ENCODE measurements at places on chromosomes 6 and 20. TPM values are rescaled to one million over a fixed set of nuclear protein-coding genes. Genes with fewer than 3 reads are reported as not detected.
A peak's percentile ranks its signal among the peaks of the same experiment; 100 is the strongest.

DNA sequence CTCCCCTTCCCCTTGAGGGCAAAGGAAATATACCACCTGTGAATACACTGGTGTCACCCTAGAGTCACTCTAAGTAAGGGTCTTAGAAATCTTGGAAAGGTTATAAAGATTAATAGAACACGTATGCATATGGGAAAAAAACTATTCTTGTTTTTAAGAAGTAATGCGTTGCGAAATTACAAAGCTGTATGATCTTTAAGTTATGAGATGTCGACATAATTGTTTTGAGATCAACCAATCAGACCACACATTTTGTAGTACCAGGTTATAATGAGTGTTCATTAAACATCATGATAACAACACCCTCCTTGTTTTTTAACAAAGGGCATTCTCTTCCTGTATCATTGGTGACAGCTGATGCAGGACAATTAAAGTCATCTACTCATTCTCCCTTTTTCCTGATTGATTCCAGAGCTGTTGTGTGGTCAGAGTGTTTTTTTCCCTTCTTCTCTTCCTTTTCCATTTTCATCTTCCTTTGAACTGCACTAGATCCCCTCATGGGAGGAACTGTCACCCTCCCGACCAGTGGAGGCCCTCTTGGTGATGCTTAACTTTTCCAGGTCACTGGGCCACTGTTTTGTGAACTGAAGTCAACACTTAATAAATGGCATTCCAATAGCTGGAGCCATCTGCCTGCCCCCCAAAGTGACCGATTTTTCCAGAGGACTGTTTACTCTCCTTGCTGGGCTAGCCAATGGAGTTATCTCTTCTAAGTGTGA lies 37.0 kb downstream of the PRDM1 start:
- H3K27me3 ChIP-seq, result peaks cover 12% of the 10 kb centered on the region
- no peak for DNase-seq
- no peak overlapping the region for H3K27ac ChIP-seq
- H3K4me3 ChIP-seq, result no peak overlapping the region
- peaks cover 55% of the 10 kb centered on the region for H3K4me1 ChIP-seq

- H3K4me1 ChIP-seq, result no peaks in the 10 kb centered on the region
- H3K27me3 ChIP-seq, result no peaks in the 10 kb centered on the region
- no peaks in the 10 kb centered on the region for H3K36me3 ChIP-seq
Observed at GRCh38 chr6:54255886-54256285, 52.4 kb upstream of the TINAG start.

The BNIP5 gene
- not detected for total RNA-seq

DNA sequence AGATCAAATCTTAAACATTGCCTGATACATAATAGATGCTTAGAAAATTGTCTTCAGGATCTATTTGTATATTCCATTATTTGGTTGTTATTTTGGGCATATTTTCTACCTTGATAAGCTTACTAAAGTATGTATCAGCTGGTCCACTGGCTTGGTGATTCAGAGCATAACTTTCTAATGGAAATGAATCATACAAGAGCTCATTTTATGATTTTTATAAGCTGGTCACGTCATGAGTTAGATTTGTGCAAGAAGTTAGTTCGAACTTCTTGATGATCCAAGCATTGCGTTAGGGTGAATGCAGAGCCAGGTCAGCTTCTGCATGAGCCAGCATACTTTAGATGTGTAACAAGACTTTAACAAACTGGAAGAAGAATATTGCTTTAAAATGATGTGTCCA lies 144.5 kb upstream of the FLRT3 start:
- no peak overlapping the region for H3K27ac ChIP-seq
- H3K36me3 ChIP-seq, result no peaks in the 10 kb centered on the region
- H3K4me1 ChIP-seq, result no peaks in the 10 kb centered on the region

The CTAGE9 gene
- total RNA-seq, result 0.21 TPM

- DNase-seq, result no peak
- H3K36me3 ChIP-seq, result peaks cover 10% of the 10 kb centered on the region
- no peak overlapping the region for H3K27ac ChIP-seq
- peaks cover 28% of the 10 kb centered on the region for H3K4me1 ChIP-seq
Observed at GRCh38 chr6:151443454-151443853, 8.5 kb downstream of the RMND1 start.

The RAB44 gene
- total RNA-seq, result 0.05 TPM

GRCh38 chr6:137087902-137088301 lies 43.1 kb upstream of the IL20RA start:
- no peak overlapping the region for H3K4me3 ChIP-seq
- H3K27ac ChIP-seq, result no peak overlapping the region
- peaks cover 6% of the 10 kb centered on the region for H3K27me3 ChIP-seq
- H3K4me1 ChIP-seq, result peaks cover 7% of the 10 kb centered on the region
- no peak for DNase-seq

GRCh38 chr20:13220904-13221297 lies at the start of gene ISM1:
ISM1 (plus strand) TSS chr20:13221274; CDS start chr20:13221777, 503 bp downstream.
- peak within 1 kb of the TSS; percentile 74 for H3K4me3 ChIP-seq
- peaks cover 42% of the 10 kb centered on the region for H3K27me3 ChIP-seq
- peak within 1 kb of the TSS; percentile 37 for H3K27ac ChIP-seq
- no peaks in the 10 kb centered on the region for H3K36me3 ChIP-seq
- peak; percentile 57 for DNase-seq

DNA sequence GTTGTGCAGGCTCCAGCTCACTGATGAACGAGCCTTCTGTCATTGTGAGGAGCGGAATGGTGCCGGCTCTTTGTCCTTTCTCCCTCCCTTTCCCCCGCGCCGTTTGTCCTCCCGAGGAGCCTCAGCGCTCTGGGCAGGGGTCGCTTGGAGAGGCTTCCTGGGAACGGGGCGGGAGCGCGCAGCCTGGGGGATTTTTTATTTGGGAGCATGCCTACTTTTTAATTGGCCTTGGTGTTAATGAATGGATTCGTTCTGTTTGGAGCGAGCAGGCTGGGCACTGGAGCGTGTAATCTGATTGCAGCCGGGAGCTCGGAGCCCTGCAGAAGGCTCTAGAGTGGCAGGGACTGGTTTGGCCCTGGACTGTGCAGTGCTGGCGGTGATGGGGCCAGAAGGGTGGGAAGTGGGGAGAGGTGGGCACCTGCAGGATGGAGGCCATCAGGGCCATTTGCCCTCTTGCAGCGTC lies 118.8 kb downstream of the CDH4 start:
- H3K27me3 ChIP-seq, result no peaks in the 10 kb centered on the region
- no peak overlapping the region for H3K27ac ChIP-seq
- H3K4me3 ChIP-seq, result no peak overlapping the region
- H3K4me1 ChIP-seq, result no peaks in the 10 kb centered on the region

DNA sequence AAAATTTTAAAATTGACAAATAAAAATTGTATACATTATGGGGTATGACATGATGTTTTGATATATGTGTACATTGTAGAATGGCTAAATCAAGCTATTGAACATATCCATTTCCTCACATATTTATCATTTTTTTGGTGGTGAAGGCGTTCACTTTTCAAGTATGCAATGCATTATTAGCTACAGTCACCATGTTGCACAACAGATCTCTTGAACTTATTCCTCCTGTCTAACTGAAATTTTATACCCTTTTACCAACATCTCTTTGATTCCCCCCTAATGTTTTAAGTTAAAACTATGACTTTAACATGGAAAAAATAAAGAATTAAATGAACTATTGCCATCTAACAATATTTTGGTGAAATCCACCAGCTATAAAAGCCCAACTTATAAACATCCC lies 65.2 kb upstream of the UST start:
- no peaks in the 10 kb centered on the region for H3K36me3 ChIP-seq
- H3K27ac ChIP-seq, result no peak overlapping the region
- no peak overlapping the region for H3K4me3 ChIP-seq
- no peak for DNase-seq
- H3K4me1 ChIP-seq, result no peaks in the 10 kb centered on the region

- H3K4me3 ChIP-seq, result no peak overlapping the region
- no peaks in the 10 kb centered on the region for H3K36me3 ChIP-seq
- no peak overlapping the region for H3K27ac ChIP-seq
- H3K4me1 ChIP-seq, result peaks cover 36% of the 10 kb centered on the region
- no peak for DNase-seq
- no peaks in the 10 kb centered on the region for H3K27me3 ChIP-seq
Observed at GRCh38 chr6:156199182-156199581, 578.0 kb upstream of the ARID1B start.

DNA sequence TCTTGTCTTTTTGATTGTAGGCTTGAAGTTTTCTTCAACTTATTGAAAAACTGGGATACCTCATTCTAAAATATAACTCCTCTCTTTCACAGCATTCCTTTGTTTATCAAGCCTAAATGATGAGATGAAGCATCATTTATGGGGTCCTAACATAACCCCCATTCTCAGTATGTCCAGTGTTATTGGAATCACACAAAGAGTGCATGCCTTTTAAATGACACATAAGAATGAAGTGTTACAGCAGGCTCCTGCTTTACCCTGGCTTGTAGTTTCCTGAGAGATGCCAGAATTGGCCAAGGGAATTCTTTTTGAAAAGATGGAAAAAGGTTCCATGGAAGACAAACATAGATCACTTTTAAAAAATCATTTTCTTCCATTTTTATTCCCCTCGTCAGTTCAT lies 502.4 kb downstream of the BCKDHB start:
- H3K36me3 ChIP-seq, result no peaks in the 10 kb centered on the region
- no peak overlapping the region for H3K27ac ChIP-seq
- no peak overlapping the region for H3K4me3 ChIP-seq
- no peaks in the 10 kb centered on the region for H3K4me1 ChIP-seq

GRCh38 chr20:25090492-25091429 lies 8.8 kb upstream of the VSX1 start:
- H3K27me3 ChIP-seq, result peaks cover 5% of the 10 kb centered on the region
- H3K4me3 ChIP-seq, result no peak overlapping the region
- H3K27ac ChIP-seq, result no peak overlapping the region
- H3K4me1 ChIP-seq, result peaks cover 24% of the 10 kb centered on the region

The GSTA2 gene
- not detected for total RNA-seq

The HFE gene
- total RNA-seq, result 1.4 TPM

- H3K27ac ChIP-seq, result peak overlapping the region; percentile 87
- H3K27me3 ChIP-seq, result no peaks in the 10 kb centered on the region
- peak overlapping the region; percentile 88 for H3K4me3 ChIP-seq
Observed at GRCh38 chr6:157019733-157020132, 242.6 kb downstream of the ARID1B start.

DNA sequence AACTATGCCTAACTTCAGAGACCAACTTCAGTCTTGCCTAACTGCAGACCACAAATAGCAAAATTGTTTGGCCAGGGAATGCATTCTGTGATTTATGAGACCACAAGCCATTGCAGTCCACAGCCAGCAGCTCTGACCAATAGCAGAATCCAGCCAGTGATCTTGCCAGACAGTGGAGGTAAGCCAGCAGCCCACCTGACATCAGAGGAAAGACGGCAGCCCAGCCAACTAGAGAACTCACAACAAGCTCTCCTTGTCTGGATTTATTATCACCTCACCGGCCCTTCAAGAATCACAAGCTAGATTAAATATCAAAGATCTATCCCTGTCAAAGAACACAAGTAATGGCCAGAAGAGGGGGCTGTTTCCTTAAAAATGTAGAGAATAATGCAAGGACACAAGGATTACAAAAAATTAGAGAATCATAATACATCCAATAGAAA lies 66.5 kb upstream of the SLC35F1 start:
- H3K4me1 ChIP-seq, result no peaks in the 10 kb centered on the region
- no peaks in the 10 kb centered on the region for H3K36me3 ChIP-seq
- no peaks in the 10 kb centered on the region for H3K27me3 ChIP-seq
- H3K4me3 ChIP-seq, result no peak overlapping the region

Data from activated CD4-positive, alpha-beta T cell treated with anti-CD3 and anti-CD28 coated beads for 36 hours (primary cell).